Stimulated activated CD8-positive, alpha-beta memory T cell treated with anti-CD3 and anti-CD28 coated beads, Interleukin-4, amount 100 ng/mL, for 1 hour (primary cell): ENCODE measurements at places on chromosomes 12 and 14.

- DNase-seq, result no peak
Observed at GRCh38 chr14:31566456-31566855, 5.3 kb downstream of the NUBPL start.

- no peak for DNase-seq
Observed at GRCh38 chr12:4289998-4290790, 16.6 kb downstream of the CCND2 start.

- no peak for DNase-seq
Observed at GRCh38 chr12:101908395-101908794, 31.0 kb downstream of the DRAM1 start.

DNA sequence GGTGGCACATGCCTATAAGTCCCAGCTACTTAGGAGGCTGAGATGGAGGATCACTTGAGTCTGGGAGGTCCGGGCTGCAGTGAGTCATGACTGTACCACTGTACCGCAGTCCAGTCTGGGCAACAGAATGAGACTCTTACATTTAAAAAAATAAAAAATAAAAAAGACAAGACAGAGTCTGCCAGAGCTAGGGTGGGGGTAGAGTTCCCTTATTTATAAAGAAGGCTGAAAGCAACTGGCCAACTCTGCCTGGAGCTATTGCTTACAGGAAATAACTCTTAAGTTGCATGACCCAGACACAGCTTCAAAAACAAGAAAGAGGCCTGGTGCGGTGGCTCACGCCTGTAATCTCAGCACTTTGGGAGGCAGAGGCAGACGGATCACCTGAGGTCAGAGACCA is 31.5 kb downstream of the NUMB start:
- DNase-seq, result no peak

GRCh38 chr12:565589-566105 is 97.6 kb downstream of the NINJ2 start:
- no peak for DNase-seq

GRCh38 chr14:73712540-73713180 is 1.5 kb downstream of the PNMA1 start:
- DNase-seq, result no peak

DNA sequence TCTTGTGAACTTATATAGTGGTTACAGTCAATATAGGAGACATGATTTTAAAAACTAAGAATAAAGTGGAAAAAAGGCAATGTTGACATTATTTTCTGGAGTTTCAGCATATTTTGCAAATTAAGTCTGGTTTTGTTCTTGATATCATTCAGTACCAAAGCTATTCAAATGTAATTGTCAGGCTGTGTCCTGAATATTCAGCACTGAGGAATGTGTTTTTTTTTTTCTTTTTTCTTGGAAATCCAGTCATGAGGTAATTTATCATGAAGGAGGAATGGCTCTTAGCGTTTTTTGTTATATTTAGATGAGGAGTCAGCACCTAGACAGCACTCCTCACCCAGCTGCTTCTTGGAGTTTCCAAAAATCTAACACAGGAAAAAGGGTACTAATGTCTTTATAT is 225.5 kb downstream of the CCDC91 start:
- DNase-seq, result no peak

GRCh38 chr12:28253161-28253641 is 62.9 kb downstream of the CCDC91 start:
- DNase-seq, result no peak

GRCh38 chr14:57814726-57815125 is 51.2 kb downstream of the SLC35F4 start:
- no peak for DNase-seq

DNA sequence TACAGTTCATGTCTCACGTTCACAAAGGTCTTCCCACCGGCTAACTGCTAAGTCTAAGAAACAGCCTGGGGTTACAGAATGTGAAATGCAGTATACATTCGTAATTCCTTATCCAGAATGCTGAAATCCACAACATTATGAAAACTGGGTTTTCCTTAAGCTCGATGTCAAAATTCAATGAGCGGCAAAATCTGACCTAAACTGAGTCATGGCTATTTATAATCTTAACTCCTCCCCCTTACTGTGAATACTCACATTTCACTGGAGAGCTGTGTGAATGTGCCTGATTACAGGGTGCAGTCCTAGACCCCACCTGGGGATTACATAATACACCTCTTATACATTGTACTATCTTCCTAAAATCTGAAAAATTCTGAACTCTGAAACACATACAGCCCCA is 35.3 kb downstream of the STX2 start:
- DNase-seq, result no peak

DNA sequence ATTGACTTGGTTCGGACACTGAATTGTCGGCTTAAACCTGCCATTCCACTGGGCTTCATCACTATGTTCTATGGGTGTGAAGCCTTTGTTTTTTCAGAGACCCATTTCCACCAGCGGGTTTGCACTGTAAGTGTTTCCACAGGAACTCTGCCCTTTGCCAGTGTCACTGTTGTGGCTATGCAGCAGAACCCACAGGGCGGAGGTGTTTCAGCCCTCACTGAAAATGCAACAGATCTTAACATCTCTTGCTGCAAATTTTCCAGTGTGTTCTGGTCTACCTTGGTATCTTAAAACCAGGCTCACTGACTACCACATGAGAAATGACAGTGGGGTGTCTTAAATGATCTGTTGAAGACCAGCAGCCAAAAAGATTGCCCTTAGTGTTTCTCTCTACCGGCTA is 21.1 kb downstream of the PRKCH start:
- peak; percentile 82 for DNase-seq

- DNase-seq, result no peak
Observed at GRCh38 chr12:93794738-93795137, 117.6 kb downstream of the CRADD start.

- no peak for DNase-seq
Observed at GRCh38 chr14:62943202-62943601, 102.1 kb downstream of the KCNH5 start.

GRCh38 chr14:100601914-100602313 is 14.7 kb upstream of the BEGAIN start:
- DNase-seq, result no peak

- DNase-seq, result no peak
Observed at GRCh38 chr12:40946612-40947194, 241.4 kb upstream of the PDZRN4 start.
